ENCODE measurements at places on chromosomes 2 and 18.

GRCh38 chr2:96502891-96503636 lies 2.1 kb downstream of the NEURL3 start:
- DNase-seq = no peak

DNA sequence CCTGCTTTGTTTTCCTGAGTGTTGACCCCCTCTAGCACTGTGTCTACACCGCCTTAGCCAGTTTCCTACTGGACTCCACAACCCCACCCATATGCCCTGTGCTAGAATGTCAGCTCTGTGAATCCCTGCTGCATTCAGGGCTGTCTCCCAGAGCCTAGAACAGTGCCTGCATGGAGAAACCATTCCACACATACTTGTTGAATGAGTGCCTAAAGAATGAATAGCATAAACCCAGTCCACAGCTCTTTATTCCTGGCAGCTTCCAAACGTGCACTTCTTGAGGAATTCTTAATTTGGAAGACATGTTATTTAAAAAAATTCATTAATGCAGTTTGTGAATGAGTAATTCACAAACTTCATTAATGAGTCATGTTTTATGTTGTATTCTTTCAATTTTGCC lies 6.5 kb upstream of the NAPG start:
- DNase-seq = no peak

DNA sequence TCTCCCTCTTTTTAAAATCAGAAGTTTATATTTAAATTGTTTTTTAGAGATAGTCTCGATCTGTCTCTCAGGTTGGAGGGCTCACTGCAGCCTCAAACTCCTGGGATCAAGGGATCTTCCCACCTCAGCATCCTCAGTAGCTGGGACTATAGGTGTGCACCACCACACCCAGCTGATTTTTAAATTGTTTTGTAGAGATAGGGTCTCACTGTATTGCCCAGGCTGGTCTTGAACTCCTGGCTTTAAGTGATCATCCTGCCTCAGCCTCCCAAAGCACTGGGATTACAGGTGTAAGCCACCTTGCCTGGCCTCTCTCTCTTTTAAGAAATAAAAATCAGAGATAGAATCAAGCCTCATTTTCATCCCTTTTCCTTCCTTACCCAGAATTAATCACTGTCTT lies 22.1 kb downstream of the FAM171B start:
- no peak for DNase-seq

GRCh38 chr2:165305391-165306096 lies 66.3 kb downstream of the SCN2A start:
- no peak for DNase-seq

DNA sequence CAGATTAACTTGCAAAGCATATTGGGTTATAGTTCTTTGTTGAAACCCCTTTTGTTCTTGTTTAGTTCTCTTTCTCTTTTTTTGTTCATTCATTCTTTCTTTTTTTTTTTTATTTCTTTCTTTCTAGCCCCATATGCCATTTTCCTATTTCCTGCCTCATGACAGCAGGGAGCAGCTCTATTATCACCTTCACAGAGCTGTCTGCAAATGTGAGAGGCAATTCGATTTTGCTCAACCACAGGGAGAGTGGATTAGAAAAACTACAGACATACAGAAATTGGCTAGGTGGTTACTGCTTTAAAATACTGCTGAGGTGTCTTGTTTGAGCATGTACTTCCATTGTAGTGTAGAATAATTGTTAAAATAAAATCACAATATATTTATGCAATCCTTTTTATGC lies 44.2 kb upstream of the TBR1 start:
- DNase-seq = no peak

- no peak for DNase-seq
Measured at GRCh38 chr2:105085525-105085924, 47.7 kb downstream of the MRPS9 start.
